ENCODE measurements at places on chromosomes 13 and 19.

DNA sequence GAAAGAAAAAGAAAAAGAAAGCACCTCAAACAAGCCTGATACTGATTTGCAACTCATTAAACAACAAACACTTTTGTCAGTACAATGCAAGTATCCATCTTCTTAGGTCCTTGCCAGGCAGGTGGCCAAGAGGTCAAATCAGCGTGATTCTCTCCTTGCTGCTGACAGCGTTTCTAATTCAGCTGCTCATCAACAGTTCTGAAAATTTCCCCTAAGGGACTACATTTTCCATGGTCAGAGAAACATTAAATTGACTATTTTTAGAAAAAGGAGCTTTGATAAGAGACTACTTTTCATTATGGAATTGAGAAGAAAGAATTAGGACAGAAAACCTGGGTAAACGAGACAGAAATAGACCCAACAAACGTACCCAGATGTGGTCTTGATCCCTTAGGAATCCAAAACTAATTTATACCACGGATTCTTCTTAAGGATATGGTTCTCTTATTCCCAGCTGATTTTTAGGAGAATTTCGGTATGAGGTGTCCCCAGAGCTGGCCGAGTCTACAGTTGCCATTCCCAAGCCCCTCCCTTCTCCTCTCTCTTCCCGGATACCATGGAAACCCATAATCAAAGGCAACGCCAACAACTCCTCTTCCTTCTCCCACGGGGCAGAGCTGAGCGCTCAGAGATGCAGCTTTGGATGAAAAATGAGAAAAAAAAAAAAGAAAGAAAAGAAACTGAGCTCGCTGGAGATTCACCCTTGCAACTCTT lies 29.5 kb upstream of the CEBPG start:
- ATAC-seq = no peak

GRCh38 chr13:51275101-51275500 lies 52.9 kb downstream of the FAM124A start:
- no peak for ATAC-seq

GRCh38 chr13:50334944-50335343 lies 319.7 kb downstream of the KCNRG start:
- ATAC-seq = no peak

DNA sequence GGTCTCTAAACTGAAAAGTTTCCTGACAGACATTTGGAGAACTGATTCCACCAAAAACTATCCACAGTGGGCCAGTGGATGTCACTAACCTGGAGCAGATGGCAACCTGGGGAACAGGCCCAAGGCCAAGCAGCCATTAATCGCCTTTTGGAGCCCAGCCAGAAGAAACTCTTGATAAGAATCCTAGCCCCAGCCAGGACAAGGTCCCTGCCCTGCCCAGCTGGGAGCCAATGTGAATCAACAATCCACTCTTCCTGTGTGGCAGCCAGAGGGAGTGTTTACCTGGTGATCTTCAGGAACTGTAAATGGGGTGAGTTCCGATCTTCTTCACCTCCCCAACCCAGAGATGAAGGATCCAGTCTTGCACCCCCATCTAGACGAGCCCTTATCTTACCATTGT lies 14.5 kb upstream of the IGSF23 start:
- no peak for ATAC-seq

DNA sequence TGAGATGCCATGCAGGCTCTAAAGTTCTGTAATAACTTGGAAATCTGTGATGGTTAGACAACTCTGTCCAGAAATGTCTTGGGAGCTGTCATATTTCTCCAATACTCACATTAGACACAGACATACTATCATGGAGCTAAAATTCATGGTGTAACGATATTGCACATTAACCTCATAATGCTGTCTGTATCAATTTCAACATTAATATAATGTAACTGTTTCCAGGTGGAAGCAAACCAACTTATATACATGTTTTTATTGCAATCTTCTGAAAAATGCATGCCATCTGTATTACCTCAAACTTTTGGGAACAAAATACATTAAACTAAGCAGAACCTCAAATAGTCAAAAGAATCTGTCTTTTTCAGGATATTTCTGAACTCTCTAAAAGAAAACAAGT lies 14.7 kb upstream of the SPART start:
- ATAC-seq = no peak

DNA sequence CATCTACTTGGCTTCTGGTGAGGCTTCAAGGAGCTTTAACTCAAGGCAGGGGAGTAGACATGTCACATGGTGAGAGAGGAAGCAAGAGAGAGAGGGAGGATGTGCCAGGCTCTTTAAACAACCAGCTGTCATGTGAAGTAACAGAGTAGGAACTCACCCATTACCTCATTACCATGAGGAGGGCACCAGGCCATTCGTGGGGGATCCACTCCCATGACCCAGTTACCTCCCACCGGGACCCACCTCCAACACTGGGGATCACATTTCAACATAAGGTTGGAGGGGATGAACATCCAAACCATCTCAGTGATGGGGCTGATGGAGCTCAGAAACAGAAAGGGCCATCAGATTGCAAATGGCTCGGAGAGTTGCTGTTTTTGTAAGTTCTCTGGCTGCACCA lies 12.9 kb downstream of the VSTM2B start:
- ATAC-seq = no peak

GRCh38 chr19:9785367-9786331 lies 17.1 kb upstream of the ZNF846 start:
- peak; percentile 93 for ATAC-seq

DNA sequence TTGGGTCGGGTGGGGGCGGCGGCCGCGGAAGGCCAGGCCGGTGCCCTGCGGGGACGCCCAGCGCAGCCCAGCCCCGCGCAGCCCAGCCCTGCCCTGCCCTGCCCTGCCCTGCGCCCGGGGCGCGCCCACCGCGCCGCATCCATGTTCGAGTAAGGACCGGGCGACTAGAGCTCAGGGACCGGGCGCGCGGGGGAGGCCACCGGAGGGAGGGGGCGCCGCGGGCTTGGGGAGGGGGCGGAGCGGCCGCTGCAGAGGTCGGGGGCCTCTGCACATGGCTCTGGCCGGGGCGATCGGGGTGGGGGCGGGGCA lies 169 bp downstream of the GRAMD1A start:
- no peak for ATAC-seq

GRCh38 chr13:41651413-41652058 lies 194.2 kb downstream of the RGCC start:
- no peak for ATAC-seq

DNA sequence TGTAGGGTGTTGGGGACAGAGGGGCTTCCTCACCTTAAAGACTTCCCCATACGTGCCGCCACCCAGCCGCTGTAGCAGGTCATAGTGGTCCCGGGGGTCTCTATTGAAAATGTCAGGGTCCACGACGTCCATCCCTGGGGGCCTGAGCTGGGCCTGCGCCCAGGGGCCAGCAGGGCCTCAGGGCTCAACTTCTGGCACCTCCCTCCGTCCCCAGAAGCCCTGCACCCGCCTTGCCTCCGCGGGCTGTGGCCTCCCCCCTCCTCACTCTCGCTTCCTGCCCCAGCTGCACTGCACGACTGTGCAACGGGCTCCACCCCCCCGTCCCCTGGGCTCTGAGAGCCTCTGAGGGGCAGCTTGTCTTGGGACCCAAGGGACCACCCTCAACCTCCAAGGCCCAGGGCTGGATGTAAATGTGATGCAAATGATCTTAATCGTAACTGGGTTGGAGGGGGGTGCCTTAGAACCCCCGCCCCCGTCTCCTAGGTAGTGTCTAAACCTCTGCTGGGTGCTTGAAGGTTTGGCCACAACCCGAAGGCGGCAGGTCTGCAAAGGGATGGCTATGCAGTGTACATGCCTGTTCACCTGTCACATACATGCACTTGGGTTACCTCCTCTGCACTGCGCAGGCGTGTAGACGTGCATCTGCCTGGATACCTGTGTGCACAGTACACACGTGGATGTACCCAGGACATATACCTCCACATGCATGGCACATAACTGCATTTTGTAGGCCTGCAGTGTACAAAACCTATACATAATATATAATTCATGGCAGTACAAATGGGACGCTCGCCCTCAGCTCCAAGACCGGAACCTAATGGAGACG lies at the start of gene MAP4K1:
Gene MAP4K1 (minus strand): TSS at position 190 of the 826 bp plus-strand sequence. CDS start 58 bp downstream, at position 132.
- ATAC-seq = peak; percentile 95

DNA sequence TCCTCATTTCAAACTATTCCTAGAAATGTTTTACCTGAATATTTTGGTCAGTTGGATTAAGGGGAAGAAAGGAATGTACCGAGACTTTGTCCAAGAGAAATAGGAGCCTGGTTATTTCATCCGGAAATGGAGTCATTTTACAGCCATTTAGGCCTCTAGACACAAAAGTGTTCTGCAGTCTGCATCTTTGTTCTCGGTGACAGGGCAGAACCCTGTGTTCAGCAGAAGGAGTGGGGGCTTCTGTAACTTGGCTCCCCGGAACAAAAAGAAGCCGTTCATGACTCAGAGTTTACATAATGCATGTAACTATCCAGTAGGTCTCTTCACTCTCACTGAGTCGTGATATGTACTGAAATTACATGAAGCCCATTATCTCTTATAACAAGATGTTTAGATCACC lies 21.6 kb upstream of the FNDC3A start:
- no peak for ATAC-seq

DNA sequence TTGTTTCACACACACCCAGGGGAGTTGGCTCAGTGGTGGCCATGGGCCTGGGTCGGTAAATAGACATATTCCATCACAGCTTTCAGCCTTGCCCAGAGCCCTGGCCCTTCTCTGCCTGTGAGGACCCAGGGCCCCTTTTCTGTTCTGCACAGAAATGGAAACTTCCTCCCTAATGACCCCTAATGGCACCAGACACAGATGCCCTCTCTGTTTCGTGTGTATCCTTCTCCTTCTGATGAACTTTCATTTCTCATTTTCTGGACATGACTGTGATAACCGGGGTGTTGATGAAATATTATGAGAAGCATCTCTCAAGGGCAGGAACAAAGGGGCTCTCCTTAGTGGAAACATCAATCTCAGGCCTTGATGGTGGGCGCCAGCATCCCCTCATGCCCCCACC lies 12.8 kb downstream of the LILRA1 start:
- ATAC-seq = peak; percentile 80

DNA sequence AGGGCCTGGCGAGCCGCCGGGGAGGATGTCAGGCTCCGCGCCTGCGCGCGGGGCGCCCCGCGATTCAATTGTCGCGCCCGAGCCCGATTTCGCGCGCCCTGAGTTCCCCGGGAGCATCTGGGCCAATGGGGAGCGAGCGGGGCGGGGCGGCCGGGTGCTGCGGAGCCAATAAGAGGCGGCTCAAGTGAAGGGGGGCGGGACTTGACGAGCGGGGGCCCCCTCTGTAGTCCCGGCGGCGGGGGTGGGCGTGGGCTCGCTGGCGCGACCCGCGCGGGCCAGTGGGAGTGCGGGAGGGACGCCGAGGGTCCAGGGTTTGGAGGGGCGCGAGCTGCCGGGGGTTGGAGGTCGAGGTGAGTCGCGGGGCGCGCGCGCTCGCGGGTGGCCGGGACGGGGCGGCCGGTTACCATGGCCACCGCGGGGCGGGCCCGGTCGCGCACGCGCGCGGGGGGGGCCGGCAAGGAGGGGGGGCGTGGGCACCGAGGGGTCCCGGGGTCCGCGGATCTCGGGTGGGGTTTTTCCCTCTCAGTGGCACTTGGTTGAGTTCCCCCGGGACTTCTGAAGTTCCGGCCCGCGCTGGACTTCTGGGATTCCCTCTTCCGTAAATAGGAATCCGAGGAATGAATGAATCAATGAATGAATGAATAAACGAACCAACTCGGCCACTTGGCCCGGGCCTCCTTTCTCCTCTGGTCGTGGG lies 744 bp downstream of the UHRF1 start:
- peak; percentile 97 for ATAC-seq

GRCh38 chr19:30739394-30739793 lies 367.2 kb downstream of the ZNF536 start:
- ATAC-seq = no peak

GRCh38 chr19:1069009-1069779 lies 2.2 kb downstream of the ARHGAP45 start:
- ATAC-seq = peak; percentile 60

GRCh38 chr13:22821589-22821988 lies 359.2 kb upstream of the SGCG start:
- no peak for ATAC-seq

DNA sequence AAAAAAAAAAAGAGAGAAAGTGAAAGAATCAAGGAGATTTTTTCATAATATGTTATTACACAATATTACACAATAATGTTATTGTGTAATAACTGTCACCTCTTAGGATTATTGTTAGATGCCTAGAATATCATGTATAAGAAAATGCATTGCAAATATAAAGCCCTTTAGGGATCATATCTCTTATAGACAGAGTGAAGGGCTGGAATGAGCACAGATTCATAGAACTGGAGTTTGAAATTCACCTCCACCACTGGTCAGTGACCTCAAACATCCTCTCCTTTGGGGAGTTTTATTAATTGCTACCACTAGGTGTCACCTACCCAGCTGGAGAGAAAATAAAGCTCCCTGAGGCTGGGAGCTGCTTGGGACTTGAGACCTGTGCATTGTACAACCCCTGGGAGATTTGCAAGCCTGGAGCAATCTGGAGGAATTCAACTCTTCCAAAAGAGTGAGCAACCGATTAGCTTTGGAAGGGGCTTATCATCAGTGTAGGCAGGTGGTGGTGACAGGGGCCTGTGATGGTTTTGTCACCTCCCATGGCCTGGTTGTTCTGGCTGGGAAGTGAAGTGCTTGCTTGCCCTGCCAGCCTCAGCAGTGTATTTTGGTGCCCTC lies 30.3 kb upstream of the FRY start:
- ATAC-seq = peak; percentile 64

DNA sequence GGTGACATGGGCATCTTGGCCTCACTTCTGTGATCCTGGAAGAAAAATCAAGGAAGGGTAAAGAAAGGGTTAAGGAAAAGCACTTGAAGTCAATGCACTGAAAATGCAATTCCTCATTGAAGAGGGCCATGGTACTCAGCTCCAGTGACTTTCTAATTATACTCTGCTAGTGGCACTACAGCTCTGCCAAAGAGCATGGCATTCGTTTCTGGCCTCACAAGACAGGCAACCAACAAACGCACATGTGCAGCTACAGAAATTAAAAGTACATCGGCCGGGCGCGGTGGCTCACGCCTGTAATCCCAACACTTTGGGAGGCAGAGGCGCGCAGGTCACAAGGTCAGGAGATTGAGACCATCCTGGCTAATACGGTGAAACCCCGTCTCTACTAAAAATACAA lies 21.8 kb downstream of the SACS start:
- no peak for ATAC-seq

DNA sequence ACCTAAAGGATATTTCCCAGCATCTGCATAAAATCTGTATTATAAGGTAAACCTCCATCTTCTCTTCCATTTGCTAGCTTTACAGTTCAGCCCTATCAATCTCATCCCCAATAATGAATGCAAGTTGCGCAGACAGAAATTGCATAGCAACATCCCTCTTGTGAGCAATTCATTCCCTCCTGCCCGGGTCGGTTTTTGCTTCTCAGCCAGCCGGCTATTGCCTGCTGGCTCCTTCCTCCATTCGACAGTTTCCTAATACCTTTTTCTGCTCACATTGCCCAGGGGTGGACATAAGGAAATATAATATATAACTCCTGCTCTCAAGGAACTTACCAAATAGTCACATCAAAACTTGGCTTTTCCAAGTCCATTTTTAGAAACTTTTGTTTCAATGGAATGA lies 125.2 kb downstream of the FGF9 start:
- ATAC-seq = no peak

DNA sequence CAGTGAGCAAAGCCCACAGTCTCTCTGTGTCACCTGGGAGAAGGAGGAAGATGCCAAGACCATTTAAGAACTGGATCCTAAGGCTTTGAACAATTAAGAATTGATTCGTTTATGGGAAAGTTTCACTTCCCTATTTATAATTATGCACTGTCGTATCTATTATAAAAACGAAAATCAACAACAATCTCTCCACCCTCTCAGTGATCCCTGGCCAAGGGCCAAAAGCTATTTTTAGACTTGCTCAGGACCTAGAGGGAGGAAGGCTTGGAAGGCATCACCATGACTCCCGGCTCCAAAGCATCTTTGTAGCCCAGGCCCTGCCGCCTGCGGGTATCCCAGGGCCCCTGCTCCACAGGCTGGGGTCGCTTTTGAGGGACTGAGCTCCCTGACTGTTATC lies 1.3 kb downstream of the RHPN2 start:
- ATAC-seq = no peak
